AG09309 (cell line): ENCODE measurements at places on chromosomes 11 and 22.

DNA sequence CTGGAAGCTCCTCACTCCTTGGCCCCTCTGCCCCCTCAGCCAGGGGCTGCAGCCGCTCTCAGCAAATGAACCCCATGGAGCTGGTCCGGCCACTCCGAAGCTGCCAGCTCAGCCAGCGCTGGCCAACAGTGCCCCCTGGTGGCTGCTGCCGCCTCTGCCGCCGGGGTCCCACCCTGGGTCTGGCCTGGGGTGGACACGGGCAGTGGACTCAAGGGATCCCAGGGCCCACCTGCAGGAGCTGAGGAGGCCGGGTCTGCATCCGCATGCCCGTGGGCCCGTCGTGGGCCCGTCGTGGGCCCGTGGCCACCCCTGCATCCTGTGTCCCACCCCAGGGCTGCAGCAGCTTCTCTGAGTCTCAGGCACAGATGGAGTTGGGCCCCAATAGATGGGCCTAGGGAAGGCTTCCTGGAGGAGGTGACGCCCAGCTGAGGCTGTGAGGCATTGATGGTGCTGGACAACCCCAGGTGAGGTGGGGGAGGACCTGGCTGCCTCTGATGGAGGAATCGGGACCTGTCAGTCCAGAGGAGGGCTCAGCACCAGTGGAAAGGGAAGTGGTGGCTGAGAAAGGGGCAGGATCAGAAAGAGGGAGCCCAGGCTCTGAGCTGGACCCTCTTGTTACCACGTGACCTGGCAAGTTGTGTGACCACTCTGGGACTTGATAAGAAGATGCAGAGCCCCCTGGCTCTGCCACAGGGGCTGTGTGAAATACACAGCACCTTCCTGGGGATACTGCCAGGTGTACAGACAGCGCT lies 522.3 kb downstream of the BRD1 start:
- DNase-seq, result no peak

- DNase-seq, result no peak
Measured at GRCh38 chr22:22784249-22785039, 103.2 kb upstream of the IGLL5 start.

- no peak for DNase-seq
Measured at GRCh38 chr11:70942593-70942992, 309.8 kb downstream of the SHANK2 start.

GRCh38 chr11:63404161-63404935 lies 34.8 kb downstream of the SLC22A9 start:
- no peak for DNase-seq

- DNase-seq, result no peak
Measured at GRCh38 chr11:111476366-111476765, 35.8 kb downstream of the BTG4 start.
